ENCODE measurements at places on chromosomes 2 and 18.

DNA sequence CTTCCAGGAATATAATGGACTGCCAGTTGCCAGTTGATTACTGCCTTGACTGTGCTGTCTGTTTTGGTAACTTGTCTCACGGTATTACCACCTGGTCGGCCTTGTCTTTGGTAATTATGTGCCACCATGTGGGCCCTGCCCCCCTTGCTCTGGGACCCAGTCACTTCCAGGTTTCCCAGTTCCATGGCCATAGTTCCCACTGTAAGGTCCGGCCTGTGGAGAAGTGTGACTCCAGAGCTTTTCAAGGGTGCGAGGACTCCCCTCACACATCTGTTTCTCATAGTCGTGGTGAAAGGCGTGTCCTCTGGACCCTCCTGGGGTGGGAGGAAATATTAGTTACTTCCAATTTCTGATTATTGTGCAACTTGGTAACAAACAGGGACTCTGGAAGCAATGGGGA lies 150.5 kb downstream of the SEPTIN10 start:
- DNase-seq = no peak

DNA sequence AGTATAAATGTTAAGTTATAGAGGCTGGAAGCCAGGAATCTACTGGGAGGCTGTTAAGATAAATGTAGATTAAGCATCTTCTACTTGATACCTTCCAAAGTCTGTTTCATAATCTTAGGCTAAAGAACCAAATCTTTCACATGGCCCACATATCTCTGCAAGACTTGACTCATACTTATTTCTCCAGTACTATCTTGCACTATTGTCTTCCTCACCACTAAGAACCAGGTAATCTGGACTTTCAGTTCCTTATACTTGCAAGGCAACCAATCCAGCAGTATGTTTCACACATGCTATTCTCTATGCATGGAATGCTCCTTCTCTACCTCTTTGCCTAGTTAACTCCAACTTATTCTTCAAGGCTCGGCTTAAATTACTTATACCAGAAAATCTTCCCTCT lies 62.2 kb downstream of the RBMS1 start:
- DNase-seq = no peak

- DNase-seq = peak; percentile 13
Measured at GRCh38 chr18:35324926-35325655, 19.1 kb downstream of the ZNF24 start.

DNA sequence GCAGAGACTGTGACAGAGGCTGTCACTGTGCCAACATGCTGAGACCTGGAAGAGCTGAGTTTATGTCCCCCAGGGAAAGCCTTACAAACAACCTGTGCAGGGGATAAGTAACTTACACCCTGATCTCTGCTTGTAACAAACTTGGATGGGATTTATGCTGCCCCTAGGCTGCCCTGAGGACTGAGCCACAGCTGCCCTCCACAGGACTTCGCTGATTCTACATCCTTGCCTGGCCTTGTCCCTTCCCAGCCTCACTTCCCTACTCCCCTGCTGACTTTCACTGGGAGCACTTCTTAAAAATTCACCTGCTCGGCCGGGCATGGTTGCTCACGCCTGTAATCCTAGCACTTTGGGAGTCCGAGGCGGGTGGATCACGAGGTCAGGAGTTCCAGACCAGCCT lies 45.9 kb upstream of the ASAP2 start:
- no peak for DNase-seq

- no peak for DNase-seq
Measured at GRCh38 chr18:52567360-52567759, 227.4 kb downstream of the DCC start.

DNA sequence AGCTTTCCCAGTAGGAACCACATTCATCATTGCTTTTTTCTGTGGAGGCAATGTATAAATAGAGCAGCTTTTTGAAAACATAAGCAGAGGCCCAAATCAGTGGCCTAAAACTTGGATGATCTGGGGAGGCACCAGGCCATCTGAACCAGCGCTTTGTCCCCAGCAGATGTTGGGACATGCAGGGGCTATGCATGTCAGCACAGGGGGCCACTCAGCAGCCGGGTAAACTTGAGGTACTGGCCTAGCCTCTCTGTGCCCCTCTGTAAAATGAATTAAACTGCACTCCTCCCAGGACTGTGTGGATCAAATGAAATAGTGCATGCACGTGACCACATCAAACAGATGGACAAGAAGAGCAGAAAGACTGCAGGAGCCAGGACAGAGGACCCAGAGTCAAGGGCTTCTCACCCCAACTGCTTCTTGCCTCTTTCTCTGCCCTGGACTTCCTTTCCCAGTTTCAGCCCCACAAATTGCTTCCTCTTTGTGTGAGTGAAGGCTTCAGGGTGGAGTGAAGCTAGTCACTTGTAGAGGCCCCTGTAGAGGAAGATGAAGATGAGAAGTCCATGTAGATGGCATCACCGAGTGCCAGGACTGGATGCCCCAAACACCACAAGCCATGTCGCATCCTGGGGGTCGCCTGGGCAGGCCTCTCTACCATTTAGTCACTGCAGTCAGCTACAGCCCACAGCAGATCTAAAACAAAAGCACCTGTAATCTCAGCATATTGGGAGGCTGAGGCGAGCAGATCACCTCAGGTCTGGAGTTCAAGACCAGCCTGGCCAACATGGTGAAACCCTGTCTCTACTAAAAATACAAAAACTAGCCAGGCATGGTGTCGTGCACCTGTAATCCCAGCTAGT lies 53.2 kb downstream of the IMPA2 start:
- DNase-seq = no peak

DNA sequence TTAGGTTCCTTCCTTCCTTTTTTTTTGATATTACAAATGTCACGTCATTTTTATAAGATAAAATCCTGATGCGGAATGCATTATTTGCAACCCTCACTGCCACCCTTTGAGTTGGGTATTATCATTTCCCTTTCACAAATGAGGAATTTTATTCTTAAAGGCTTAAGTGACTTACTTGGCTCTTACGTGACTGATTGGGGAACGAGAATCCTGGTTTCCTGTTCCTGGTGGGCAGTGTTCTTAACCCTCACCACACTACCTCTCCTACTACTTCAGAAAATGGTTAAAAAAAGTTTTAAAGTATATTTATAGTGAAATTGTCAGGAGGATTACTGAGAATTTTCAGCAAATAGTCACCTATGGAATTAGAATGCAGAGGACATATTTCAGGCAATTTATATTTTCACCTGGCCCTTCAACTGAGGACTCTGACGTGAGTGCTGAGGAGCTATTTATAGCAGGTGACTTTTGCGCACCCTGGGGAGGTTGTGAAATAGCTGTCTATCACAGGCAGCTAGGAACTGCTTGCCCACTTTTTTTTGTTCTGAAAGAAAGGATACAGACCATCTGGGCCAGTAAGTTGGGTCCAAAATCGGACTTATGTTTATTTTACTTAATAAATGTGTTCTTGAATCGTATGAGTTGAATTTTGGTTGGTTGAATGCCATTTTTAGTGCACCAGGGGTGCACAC lies 18.7 kb upstream of the RASGRP3 start:
- DNase-seq = no peak

DNA sequence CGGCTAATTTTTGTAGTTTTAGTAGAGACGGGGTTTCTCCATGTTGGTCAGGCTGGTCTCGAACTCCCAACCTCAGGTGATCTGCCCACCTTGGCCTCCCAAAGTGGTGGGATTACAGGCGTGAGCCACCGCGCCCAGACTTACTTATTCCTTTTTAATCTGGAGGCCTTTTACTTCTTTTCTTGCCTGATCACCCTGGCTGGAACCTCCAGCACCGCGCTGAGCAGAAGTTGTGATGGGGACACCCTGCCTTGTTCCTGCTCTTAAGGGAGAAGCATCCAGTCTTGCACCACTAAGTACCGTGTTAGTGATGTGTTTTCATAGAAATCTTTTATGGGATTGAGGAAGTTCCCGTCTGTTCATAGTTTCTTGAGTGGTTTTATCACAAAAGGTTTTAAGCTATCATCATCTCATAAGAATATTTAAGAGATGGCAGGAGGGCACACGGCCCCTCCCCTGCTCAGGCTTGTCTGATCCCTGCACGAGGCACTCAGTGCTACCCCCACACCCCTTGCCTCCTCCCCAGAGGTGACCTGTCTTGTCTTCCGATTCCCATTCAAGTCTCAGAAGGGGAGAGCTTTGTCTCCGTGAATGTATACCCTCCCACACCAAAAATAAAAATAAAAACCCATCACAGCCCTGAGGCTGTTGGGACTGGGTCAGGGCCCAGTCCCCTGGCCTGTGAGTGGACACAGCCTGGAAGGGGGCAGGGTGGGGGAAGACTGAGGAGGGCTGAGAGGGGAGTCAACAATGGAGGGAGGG lies 65.3 kb upstream of the SMAD7 start:
- no peak for DNase-seq

- no peak for DNase-seq
Measured at GRCh38 chr18:62857263-62857976, 142.1 kb downstream of the PHLPP1 start.

- DNase-seq = no peak
Measured at GRCh38 chr2:102770506-102770905, 8.7 kb downstream of the TMEM182 start.

- peak; percentile 81 for DNase-seq
Measured at GRCh38 chr2:228768818-228769217, 502.3 kb downstream of the PID1 start.

GRCh38 chr2:128526455-128526976 lies 207.8 kb upstream of the HS6ST1 start:
- no peak for DNase-seq

GRCh38 chr2:102080451-102081242 lies 61.9 kb upstream of the IL1R1 start:
- no peak for DNase-seq

DNA sequence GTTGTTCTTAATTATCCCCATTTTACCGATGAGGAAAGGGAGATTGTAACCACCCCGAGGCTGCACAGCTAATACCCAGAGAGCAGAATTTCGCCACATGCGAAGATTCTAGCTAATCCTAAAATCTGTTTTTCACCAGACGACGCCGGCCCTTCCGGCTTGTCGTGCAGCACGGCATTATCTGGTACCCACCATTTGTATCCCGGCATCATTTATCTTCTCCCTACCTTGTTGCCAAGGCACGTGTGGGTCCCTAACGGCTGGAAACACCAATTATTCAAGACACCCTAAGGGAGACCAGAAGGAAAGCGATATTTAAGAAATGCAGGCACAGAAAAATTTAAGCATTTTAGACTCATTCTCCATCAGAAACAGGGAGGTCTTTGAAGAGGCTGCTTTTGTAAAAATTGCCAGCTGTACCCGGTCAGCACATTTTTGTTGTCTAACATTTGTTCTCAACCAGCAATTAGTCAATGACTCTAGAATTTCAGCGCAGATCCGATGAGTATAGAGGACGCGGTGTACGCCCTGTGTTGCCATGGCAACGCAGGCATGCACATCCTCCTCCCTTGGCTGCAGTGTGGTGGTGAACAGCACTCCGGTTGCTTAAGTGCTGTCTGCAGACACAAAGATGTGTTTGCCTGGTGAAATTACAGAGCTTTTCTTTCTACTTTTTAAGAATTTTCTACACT lies 111.6 kb downstream of the AGAP1 start:
- peak; percentile 97 for DNase-seq

- DNase-seq = no peak
Measured at GRCh38 chr2:223820549-223820948, 16.8 kb downstream of the AP1S3 start.

DNA sequence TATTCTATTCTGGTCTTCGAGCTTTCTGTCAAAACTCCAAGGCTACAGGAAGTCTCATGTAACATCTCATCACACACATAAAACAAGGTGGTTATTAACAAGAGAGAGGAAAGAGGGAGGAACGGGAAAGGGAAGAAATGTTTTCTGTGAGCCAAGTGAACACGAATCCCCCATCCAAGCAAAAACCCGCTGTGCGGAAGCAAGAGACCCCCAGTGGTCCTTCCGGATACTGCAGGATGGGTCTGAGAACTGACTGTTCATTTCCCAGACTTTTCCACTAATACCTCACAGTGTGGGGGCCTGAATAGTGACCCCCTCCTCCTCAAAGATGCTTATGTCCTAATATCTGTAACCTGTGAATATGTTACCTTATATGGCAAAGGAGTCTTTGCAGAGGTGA lies 19.0 kb upstream of the DIPK1C start:
- peak; percentile 39 for DNase-seq

DNA sequence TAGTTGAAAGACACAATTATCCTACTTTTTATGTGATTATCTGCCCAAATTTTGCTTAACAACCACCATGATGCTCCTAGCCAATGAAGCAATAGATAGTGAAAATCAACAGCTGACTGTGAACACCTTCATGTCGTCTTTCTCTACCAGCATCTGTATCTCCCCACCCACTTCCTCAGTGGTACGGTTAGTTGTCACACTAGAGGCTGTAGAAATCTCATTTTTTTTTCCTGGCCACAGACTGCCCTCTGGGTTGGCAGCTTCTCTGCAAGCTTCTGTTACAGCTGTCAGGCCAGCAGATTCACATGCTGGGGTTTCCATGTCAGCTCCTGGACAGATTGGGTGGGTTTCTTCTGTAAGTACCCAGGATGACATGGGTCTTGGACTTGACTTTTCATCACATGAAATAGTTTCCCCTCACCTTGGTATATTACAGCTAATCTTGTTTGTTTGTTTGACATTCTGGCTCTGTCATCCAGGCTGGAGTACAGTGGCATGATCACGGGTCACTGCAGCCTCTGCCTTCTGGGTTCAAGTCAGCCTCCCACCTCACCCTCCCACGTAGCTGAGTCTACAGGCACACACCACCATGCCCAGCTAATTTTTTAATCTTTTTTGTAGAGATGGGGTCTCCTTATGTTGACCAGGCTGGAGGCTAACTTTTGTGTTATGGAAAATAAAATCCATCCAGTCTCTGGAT lies 24.3 kb downstream of the STAT4 start:
- no peak for DNase-seq

DNA sequence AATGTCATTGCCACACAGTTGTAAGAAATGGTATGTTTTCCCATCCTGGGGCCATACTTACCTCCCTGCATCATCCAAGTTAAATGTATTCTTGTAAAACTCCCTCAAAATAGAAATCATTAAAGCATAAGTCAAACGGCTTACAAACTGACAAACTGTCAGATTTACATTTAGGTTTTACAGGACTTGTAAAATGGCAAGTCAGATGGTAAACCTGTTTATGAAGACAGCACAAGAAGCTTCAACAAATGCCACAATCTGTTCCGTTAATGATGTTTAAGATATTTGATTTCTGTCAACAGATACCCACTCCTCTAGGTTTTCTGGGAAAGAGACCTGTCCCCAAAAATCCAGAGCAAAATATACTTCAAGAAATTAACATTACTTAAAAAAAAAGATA lies 197.2 kb downstream of the PID1 start:
- no peak for DNase-seq
